GM12878 (cell line): ENCODE measurements at places on chromosomes 6 and 20. TPM values are rescaled to one million over a fixed set of nuclear protein-coding genes. Genes with fewer than 3 reads are reported as not detected.

CCDC170 gene
- 0.11 TPM in 1 of 2 replicates, not detected in the other for total RNA-seq

ZBTB46 gene
- total RNA-seq: 0.92 and 1.0 TPM in 2 replicates

GJA1 gene
- total RNA-seq: 0.45 and 0.69 TPM in 2 replicates

CSTF1 gene
- total RNA-seq: 39.7 and 41.8 TPM in 2 replicates

CNKSR3 gene
- 0.11 and 0.31 TPM in 2 replicates for total RNA-seq

OR2H1 gene
- total RNA-seq: not detected in 2 replicates

SLC23A2 gene
- 51.7 and 56.1 TPM in 2 replicates for total RNA-seq

SS18L1 gene
- 10.4 and 11.1 TPM in 2 replicates for total RNA-seq

RBM24 gene
- total RNA-seq: not detected in 2 replicates

HNF4A gene
- total RNA-seq: 0.16 and 0.21 TPM in 2 replicates

SEMG1 gene
- total RNA-seq: not detected in 2 replicates

PPP1R14C gene
- 0.08 TPM in 1 of 2 replicates, not detected in the other for total RNA-seq

KCNQ5 gene
- 4.1 and 5.0 TPM in 2 replicates for total RNA-seq

UBE2C gene
- total RNA-seq: 133 and 141 TPM in 2 replicates

PLAGL2 gene
- 29.7 and 31.7 TPM in 2 replicates for total RNA-seq

ZNF311 gene
- total RNA-seq: not detected in 2 replicates

ADGRF5 gene
- total RNA-seq: 0.13 TPM in 2 replicates

SPATS1 gene
- total RNA-seq: not detected in 2 replicates

TFAP2D gene
- not detected in 2 replicates for total RNA-seq

TP53TG5 gene
- total RNA-seq: not detected in 2 replicates

KIAA0408 gene
- not detected in 2 replicates for total RNA-seq

MAN1A1 gene
- 25.3 and 26.8 TPM in 2 replicates for total RNA-seq

FOXP4 gene
- 41.6 and 46.1 TPM in 2 replicates for total RNA-seq

TMEM200A gene
- 7.6 and 9.0 TPM in 2 replicates for total RNA-seq

TNF gene
- 80.5 and 83.9 TPM in 2 replicates for total RNA-seq

SAMD5 gene
- 0.23 TPM in 1 of 2 replicates, not detected in the other for total RNA-seq

BPIFA3 gene
- total RNA-seq: not detected in 2 replicates

TNFRSF6B gene
- total RNA-seq: not detected in 2 replicates

ADGB gene
- total RNA-seq: not detected in 2 replicates

TNFRSF21 gene
- 0.56 and 0.77 TPM in 2 replicates for total RNA-seq

WFDC10B gene
- not detected in 2 replicates for total RNA-seq

BCKDHB gene
- total RNA-seq: 22.8 and 23.5 TPM in 2 replicates

BMP5 gene
- not detected in 2 replicates for total RNA-seq

ULBP1 gene
- not detected in 2 replicates for total RNA-seq

GFOD1 gene
- total RNA-seq: 18.0 and 20.6 TPM in 2 replicates

NINL gene
- total RNA-seq: 0.23 and 0.29 TPM in 2 replicates

BYSL gene
- total RNA-seq: 43.8 and 48.6 TPM in 2 replicates

MMS22L gene
- total RNA-seq: 26.0 and 27.1 TPM in 2 replicates

PHACTR3 gene
- 0.29 TPM in 1 of 2 replicates, not detected in the other for total RNA-seq

GNRH2 gene
- 0.64 and 0.85 TPM in 2 replicates for total RNA-seq

POU5F1 gene
- total RNA-seq: 2.0 and 3.7 TPM in 2 replicates

ARFGEF3 gene
- total RNA-seq: 0.03 and 0.08 TPM in 2 replicates

TRIM10 gene
- not detected in 2 replicates for total RNA-seq

SLC4A11 gene
- 1.9 and 2.3 TPM in 2 replicates for total RNA-seq
